ENCODE measurements at places on chromosomes 5 and 9. TPM values are rescaled to one million over a fixed set of nuclear protein-coding genes. Genes with fewer than 3 reads are reported as not detected.

Gene FBP2
- not detected for polyA plus RNA-seq

Gene TAL2
- 0.33 TPM for polyA plus RNA-seq

Gene FOXD4L5
- polyA plus RNA-seq, result 0.16 TPM

Gene AGPAT2
- polyA plus RNA-seq, result 46.3 TPM

Gene GTF2H2
- 19.7 TPM for polyA plus RNA-seq

Gene TNIP1
- polyA plus RNA-seq, result 68.2 TPM

Gene IRX1
- not detected for polyA plus RNA-seq

Gene TRIM41
- 32.5 TPM for polyA plus RNA-seq

Gene ADAMTSL2
- polyA plus RNA-seq, result not detected

Gene ERAP2
- 0.96 TPM for polyA plus RNA-seq

Gene ZFP2
- polyA plus RNA-seq, result 0.04 TPM

Gene SPATA9
- polyA plus RNA-seq, result not detected

Gene LRRC8A
- polyA plus RNA-seq, result 22.6 TPM

Gene FTMT
- polyA plus RNA-seq, result not detected

Gene SLC6A3
- 0.05 TPM for polyA plus RNA-seq

Gene F2RL1
- 88.7 TPM for polyA plus RNA-seq

Gene TMEM215
- 0.03 TPM for polyA plus RNA-seq

Gene HBEGF
- polyA plus RNA-seq, result 5.1 TPM

Gene OR1J2
- polyA plus RNA-seq, result 0.21 TPM

Gene SCGB3A1
- not detected for polyA plus RNA-seq

Gene STRBP
- polyA plus RNA-seq, result 20.4 TPM

Gene PCDHGC5
- polyA plus RNA-seq, result 0.03 TPM

Gene NRG2
- 1.0 TPM for polyA plus RNA-seq

Gene ANKRD31
- 0.15 TPM for polyA plus RNA-seq

Gene NDUFS4
- 163 TPM for polyA plus RNA-seq

Gene IL9
- not detected for polyA plus RNA-seq

Gene LCN15
- 0.07 TPM for polyA plus RNA-seq

Gene FSTL4
- 0.90 TPM for polyA plus RNA-seq

Gene CTXN3
- polyA plus RNA-seq, result not detected

Gene PCDHGA6
- polyA plus RNA-seq, result 0.22 TPM

Gene PCDHA6
- polyA plus RNA-seq, result 0.03 TPM

Gene PCDHGA5
- 0.18 TPM for polyA plus RNA-seq

Gene HK3
- 0.17 TPM for polyA plus RNA-seq

Gene IL13
- not detected for polyA plus RNA-seq

Gene OBP2B
- not detected for polyA plus RNA-seq

Gene SLC38A9
- 25.5 TPM for polyA plus RNA-seq

Gene TEK
- polyA plus RNA-seq, result 0.04 TPM

Gene HTR1A
- not detected for polyA plus RNA-seq

Gene IFNB1
- not detected for polyA plus RNA-seq

Gene GRM6
- not detected for polyA plus RNA-seq

Gene EGFLAM
- polyA plus RNA-seq, result not detected

Gene PCDHA9
- not detected for polyA plus RNA-seq

Gene EIF4E1B
- not detected for polyA plus RNA-seq

Gene IL3
- polyA plus RNA-seq, result not detected

Gene KLHL3
- polyA plus RNA-seq, result 0.31 TPM

Gene PRRC2B
- 47.3 TPM for polyA plus RNA-seq

Gene CA9
- 4.5 TPM for polyA plus RNA-seq

Gene PDLIM4
- polyA plus RNA-seq, result 0.20 TPM

Gene ANKRD18A
- 4.9 TPM for polyA plus RNA-seq

Gene SPINK4
- not detected for polyA plus RNA-seq

Gene WHRN
- polyA plus RNA-seq, result 2.7 TPM

Gene HACD4
- polyA plus RNA-seq, result 1.8 TPM

Gene PCDH12
- not detected for polyA plus RNA-seq
